ENCODE measurements at places on chromosomes 5 and 9.

- no peak for DNase-seq
Measured at GRCh38 chr5:32195265-32195664, 21.1 kb upstream of the GOLPH3 start.

DNA sequence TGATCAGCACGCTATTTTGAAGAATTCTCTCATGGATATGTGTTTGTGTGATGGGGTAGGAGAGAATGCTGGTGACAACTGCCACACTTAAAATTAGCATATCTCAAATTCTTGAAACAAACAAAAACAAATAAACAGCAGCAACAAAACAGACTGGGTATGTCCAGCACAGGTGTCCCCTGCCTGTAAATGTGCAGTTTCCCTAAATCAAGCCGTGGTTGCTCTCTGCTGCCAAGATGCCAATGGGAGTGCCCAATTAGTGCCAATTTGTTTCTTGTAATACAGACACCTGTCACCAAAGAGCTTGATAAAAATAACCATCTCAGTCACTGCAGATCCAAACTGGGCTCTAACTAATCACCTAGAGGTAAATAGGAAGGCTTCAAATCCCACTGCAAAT lies 144.2 kb upstream of the SMARCA2 start:
- DNase-seq, result no peak

- no peak for DNase-seq
Measured at GRCh38 chr5:133538718-133539117, 73.6 kb downstream of the FSTL4 start.

DNA sequence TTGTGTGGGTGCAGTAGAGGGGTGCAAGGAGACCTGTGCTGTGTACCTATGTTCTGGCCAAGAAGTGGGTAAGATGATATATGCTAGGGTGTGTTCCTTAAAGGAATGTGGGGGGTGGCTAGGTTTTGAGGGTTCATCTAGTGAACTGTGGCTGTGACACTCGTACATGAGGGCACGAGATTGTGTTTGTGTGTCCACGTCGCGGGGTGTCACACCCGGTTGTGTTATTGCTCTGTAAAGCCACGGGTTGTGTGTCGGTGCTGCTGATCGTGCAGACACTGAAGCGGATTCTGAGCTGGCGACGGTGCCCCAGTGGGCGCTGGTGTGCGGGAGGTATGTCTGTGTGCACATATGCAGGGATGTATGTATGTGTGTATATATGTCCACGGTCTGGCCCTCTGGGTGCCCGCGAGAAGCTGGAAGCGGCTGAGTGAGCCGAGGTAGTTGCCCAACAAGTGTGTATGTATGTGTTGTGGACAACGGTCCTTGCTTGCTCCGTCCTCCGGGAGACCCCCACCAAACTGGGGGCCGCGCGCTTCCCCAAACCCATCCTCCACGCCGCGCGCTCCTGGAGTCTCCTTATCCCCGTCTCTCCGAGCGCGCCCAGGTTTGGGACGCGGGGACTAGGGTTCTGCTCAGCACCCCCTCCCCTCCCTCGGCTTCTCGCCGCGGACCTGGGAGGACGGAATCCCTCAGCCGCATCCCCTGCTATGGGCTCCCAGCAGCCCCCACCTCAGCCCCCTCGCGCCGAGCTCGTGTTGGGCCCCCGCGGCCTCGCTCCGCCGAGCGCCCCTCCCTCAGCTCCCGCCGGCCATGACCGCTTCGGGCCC lies 639 bp downstream of the PCDH1 start:
- peak; percentile 71 for DNase-seq

- no peak for DNase-seq
Measured at GRCh38 chr5:9350301-9350797, 195.5 kb downstream of the SEMA5A start.

GRCh38 chr9:115382865-115383264 lies 264.9 kb upstream of the TNC start:
- DNase-seq, result no peak

GRCh38 chr5:172005708-172006320 lies 624 bp downstream of the FBXW11 start:
- DNase-seq, result peak; percentile 42

GRCh38 chr9:27073841-27074728 lies 34.9 kb upstream of the TEK start:
- DNase-seq, result no peak

DNA sequence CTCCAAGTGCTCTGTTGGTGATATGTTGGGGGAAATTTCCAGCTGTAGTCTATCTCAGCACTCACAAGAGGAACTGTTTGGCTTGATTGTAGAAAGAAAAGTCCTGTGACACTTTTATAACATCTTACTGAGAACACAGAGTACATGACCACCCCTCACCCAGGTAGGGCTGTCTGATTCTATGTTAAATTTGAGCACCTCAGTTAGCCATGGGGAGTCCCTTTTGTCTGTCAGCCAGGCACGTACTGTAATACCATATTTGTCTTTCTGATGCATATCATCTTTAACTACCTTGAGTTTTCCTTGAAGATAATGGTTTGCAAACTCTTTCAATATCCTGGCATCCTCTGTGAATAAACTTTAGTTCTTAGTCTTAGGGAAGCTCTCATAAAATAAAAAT lies 164.5 kb downstream of the IZUMO3 start:
- DNase-seq, result no peak

- DNase-seq, result no peak
Measured at GRCh38 chr5:127899214-127899610, 184.4 kb upstream of the SLC12A2 start.

DNA sequence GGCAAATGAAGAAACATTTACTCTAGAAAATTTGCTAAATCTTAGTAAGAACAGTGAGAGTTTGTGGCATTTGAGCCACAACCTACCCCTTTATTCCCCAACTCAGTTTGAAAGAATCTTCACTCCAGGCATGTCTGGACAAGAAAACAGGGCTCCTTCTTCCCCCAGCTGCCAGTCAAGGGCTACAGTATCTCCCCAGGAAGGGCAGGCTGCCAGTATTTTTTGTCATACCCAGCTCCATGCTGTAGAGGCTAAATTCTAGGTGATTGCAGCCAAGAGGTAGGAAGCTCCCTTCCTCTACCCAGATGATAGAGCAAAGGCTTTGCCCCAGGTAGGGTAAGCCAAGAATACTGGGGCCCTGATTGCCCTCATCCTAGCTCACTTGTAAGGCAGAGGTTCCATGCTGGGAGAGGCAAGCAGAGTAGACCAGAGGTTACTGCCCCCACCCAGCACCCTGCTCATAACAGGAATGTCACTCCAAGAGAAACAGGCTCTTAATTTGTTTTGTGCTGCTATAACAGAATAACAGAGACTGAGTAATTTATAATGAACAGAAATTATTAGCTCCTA lies 20.0 kb upstream of the GRPEL2 start:
- no peak for DNase-seq

DNA sequence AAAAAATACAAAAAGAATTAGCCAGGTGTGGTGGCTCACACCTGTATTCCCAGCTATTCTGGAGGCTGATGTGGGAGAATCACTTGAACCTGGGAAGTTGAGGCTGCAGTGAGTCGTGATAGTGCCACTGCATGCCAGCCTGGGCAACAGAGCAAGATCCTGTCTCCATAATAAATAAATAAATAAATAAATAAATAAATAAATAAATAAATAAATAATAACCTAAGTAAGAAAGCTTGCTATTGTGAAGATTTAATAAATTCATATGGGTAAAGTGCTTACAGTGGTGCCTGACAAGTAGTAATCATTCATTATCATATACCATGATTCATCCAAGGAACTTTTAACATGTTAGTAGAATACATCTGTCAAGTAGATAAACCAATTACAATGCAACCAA lies 13.4 kb downstream of the SVEP1 start:
- DNase-seq, result no peak

GRCh38 chr9:97721396-97721795 lies 24.3 kb upstream of the XPA start:
- no peak for DNase-seq

- no peak for DNase-seq
Measured at GRCh38 chr9:133415170-133415569, 2.6 kb downstream of the REXO4 start.

GRCh38 chr5:58827463-58827862 lies 244.6 kb downstream of the RAB3C start:
- DNase-seq, result no peak

DNA sequence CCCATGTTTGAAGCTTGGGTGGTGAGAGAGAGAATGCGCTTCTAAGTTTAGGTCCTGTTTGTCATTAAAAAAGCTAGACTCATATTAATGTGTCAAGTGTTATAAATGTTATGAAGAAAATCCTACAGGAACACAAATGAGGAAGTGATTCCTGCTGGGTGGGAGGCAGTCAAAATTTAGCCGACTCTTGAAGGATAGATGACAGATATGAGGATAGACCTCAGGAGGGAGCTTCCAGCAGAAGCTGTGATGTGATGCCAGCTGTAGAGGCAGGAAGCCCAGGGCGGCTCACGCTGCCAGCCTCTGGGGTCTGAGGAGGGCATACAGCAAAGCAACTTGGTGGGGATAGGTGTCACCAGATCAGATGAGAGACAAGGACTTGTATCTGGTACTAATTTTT lies 74.7 kb upstream of the ADAMTS16 start:
- DNase-seq, result no peak

Data from H7 (cell line).